ENCODE measurements at places on chromosomes 7 and 10.

DNA sequence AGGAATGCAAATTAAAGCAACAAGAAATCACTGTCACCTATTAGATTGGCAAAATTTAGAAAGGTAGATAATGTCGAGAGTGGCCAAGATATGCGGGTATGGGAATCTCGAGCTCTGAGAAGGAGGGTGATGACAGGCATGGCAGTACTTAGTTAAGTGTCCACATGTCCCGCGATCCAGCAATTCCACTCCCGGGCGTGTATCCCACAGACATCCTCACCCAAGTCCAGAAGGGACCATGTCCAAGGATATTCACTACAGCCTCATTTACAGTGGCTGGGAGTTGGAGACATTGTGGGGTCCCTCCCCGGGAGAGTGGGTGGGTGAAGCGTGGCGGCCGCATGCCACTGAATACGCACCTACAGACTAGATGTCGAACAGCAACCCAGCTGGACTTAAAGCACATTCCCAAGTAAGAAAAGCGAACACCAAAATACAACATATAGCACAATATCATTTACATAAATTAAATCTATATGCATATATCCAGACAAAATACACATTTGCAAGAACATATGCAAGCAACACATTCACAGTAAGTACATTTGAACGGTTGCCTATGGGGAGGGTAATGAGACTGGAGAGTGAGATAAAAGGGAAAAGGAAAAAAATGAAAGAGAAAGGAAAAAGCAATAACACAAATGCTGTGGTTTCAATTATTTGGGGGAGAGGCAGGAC, 9.9 kb downstream of the KCNH2 start:
- DNase-seq: no peak

- no peak for DNase-seq
Observed at GRCh38 chr7:40879941-40880543, 745.2 kb downstream of the SUGCT start.

GRCh38 chr10:86188326-86188725, 178.3 kb downstream of the GRID1 start:
- DNase-seq: no peak

DNA sequence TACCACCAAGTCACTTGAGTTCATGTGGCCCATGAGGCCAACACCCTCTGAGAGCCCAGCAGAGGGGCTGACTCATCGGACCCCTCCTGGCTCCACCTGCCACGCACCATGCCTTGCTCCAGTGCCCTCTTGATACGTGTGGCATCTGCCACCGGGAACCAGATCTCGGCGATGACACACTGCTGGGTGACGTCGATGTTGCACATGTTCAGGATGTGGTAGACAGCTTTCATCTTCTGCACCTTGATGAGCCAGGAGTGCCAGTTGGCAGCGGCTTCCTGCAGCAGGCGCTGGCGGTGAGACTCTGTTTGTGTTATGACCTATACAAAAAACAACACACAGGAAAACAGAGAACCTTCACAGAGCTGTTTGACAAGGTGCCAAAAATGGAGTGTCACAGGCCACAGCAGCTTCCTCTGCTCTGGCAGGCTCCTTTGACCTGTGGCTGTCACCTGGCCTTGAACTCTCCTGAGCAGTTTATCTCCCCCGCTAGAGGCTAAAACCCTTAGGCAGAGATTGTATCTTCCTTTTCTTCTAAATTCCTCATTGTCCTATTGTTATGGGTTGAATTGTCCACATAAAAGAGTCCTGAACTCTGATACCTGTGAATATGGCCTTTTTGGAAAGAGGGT, 45.2 kb upstream of the TMEM213 start:
- peak; percentile 36 for DNase-seq

DNA sequence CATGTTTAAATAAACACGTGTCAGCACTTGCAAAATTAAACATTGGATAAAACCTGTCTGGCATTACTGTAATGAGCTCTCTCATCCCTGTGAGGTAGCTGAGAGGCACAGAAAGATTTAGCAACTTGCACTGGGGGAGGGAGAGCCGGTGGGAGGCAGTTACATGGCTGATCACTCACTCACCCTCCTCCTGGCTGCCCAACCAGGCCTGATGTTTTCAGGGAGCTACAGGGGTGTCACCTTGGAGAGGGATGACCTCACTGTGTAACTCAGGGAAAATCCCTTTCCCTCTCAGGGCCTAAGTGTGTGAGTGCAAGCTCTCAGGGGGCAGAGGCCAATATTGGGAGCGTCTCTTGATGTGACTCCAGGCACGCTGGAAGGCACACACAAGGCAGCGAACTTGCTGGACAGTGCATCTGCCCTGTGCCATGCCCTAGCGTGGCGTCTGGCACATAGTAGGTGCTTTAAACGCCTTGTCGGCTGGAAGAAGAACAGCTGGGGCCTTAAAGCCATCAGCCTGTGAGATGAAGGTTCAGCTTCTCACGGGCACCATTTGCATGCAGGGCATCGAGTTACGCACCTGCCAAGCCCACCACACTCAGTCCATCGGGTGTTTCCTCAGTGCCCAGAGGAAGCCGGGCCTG, 51.1 kb downstream of the ELFN1 start:
- no peak for DNase-seq

- no peak for DNase-seq
Observed at GRCh38 chr7:39035903-39036302, 58.2 kb downstream of the POU6F2 start.

- no peak for DNase-seq
Observed at GRCh38 chr7:47343061-47343455, 238.9 kb downstream of the TNS3 start.

DNA sequence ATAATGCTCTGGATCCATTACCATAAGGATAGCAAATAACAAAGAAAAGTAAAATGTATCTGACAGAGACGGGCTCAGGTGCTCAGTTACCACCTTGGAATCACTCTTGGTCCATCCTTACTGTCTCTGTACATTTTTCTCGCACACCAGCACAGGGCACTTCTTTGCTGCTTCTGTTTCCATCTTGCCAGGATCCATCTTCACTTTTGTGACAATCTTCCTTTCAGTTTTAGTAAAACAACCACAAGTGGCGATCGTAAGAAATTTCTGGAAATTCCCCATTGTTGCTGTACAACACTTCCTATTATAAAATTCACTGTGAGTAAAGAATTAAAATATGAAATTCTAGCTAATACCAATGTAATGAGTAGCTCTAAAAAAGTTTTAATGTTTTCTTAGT, 695.5 kb downstream of the GRM8 start:
- no peak for DNase-seq

GRCh38 chr10:84525120-84525806, 196.9 kb downstream of the CCSER2 start:
- DNase-seq: no peak

DNA sequence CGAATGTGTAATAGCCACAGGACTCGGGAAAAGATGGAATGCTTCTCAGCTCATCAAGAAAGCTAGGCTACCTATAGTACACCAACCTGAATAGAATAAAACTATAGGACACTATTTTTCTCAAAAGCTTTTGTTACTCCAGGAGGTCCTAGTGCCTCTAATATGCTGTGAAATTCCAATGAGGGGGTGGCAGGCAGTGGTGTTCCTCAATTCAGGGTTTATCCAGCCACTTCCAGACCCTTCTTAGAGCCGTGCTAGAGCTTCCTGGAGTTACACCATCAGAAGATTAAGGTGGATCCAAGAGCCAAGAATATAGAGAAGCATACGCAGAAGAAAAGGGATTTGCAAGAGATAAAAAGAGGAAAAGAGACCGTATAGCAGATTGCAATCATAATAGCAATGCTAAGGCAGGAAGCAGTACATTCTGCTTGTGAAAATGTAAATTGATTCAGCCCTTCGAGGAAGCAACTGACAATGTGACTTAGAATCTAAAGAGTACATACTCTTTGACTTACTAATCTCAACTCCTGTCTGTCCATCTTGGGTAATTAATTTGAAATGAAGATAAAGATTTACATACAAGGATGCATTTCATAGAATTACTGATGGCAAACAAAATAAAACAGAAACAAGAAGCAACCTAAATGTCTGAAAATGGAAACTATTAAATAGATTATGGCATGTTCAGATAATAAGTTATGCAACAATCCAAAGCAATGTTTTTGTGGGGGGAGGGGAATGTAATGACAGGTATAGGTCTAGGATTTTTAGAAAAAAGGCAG, 2.1 kb downstream of the ST8SIA6 start:
- no peak for DNase-seq

DNA sequence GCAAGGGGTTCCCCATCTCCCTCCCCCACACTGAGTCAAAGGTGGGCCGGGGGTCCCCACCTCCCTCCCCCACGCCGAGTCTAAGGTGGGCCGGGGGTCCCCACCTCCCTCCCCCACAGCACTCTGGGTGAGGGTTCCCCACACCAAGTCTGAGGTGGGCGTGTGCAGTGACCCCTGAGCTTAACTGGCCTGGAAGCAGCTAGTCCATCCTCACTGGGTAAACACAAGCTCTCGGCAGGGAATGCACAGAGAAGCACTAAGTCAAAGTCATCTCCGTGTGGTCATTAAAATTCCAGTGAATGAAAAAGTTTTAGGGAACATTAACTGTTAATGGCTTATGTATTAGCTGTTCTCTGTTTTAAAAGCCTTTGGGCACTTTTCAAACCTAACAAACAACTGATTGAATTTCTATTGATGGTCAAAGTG, 43.7 kb upstream of the PRKAR1B start:
- no peak for DNase-seq

DNA sequence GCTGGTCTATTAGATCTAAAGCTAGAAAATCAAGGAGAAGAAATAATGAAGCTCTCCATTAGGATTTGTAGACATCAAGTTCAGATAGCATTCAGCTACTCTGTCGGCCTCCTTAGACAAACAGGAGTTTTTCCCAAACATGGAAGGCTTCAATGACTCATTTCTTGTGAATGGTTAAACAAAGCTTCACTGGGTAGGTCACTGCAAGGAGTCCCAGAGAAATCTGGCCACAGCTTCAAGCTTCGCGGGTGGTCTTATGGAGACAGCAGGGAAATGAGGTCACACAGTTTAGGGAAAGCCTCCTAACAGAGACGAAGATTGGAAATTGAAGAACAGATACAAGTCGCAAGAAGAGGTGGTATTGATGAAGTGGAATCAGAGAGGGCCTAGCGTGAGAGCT, 22.6 kb upstream of the LRRC72 start:
- no peak for DNase-seq

- DNase-seq: no peak
Observed at GRCh38 chr10:89478085-89478738, 57.2 kb downstream of the SLC16A12 start.

DNA sequence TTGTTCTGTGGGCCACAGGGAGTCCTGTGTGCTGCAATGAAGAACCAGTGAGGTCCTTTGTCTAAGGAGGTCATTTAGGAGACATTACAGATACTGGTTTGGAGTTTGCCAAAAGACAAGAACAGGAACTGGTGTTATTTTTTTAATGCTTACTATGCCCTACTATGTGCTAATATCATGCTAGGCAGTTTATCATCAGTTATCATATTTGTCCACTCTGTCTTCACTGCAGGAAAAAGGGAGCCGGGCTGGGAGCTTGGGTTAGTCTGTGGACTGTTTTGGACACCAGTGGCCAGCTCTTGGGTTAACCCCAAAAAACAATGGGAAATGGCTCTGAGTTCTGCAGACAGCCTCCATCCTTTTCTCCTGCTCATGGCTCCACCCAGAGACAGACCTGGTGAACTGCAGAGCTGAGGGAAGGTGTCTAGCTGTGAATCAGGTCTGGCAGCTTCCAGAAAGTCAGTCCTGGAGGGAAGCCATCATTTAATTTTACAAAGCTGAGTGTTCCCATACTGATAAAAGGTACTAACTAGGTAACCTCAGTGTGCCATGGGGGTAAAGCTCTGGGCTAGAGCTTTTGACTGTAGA, 101.2 kb upstream of the ZNF746 start:
- DNase-seq: no peak

GRCh38 chr7:42235741-42236161, 1.3 kb downstream of the GLI3 start:
- DNase-seq: no peak

DNA sequence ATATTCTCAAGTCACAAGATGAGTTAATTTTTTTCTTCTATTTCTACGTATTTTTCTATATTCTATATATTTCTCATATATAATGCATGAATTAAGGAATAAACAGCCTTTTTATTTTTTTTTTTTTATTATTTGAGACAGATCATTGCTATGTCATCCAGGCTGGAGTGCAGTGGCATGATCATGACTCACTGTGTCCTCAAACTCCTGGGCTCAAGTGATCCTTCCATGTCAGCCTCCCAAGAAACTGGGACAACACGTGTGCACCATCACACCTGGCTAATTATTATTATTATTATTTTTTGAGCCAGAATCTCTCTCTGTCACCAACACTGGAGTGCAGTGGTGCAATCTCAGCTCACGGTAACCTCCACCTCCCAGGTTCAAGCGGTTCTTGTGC, 1.5 kb downstream of the CLDN12 start:
- no peak for DNase-seq

DNA sequence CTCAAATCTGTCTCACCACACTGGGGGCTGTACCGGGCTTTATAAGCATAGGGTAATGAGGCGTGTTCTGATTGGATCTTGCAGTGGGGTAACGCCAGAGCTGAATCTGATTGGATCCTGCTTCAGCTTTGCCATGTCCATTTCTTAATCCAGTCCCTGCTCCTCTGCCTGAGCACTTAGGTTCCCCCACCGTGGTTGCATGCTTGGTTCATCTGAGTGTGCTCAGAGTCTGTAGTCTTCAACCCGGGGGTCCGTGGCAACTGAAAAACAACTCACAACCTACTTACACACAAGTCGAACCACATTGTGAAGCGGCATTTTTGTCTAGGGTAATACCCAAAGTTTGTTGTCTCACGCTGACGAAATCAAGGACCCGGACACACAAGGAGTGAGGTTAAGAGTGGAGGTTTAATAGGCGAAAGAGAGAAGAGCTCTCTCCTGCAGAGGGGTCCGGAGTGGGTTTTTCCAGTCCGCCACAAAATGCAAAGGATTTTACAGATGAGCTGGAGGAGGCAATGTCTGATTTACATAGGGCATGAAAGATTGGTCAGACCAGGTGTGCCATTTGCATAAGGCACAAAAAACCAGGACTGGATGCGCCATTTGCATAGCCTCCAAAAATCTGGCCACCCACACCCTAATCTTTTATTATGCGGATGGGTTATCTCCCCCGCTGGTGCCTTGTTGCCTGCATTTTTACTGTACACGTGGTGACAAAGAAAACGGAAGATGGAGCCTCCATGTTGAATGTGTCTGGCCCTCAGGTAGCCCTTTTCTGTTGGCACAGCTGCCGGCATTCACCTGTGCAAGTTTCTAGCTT, 641.8 kb upstream of the FOXK1 start:
- no peak for DNase-seq

- no peak for DNase-seq
Observed at GRCh38 chr7:156504687-156505545, 135.7 kb upstream of the RNF32 start.

GRCh38 chr7:30183749-30184369, 49.1 kb downstream of the MTURN start:
- no peak for DNase-seq

DNA sequence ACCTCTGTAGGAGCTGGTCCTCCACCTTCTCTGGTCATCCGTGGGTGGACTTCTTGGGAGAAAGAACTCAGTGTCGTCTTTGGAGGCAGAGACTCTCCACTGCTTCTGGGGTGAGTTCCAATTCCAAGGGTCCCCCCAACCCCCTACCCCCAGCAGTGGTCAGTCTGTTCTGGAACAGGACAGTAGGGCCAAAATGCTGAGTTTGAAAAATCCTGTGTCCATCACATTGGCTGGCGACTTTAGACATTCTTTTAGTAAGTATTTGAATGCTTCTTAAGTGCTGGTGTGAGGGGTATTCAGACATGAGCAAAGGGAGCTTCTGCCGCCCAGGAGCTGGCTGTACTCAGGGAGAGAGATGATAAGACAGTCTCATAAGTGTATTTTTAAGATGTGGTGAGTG, 1.9 kb downstream of the ZNF316 start:
- no peak for DNase-seq

- no peak for DNase-seq
Observed at GRCh38 chr7:31720366-31720765, 33.4 kb downstream of the PPP1R17 start.

Data from activated naive CD4-positive, alpha-beta T cell (primary cell).